Hippocampal formation (tissue), 2 donors: ENCODE measurements at places on chromosomes 2 and 18.

- no peak for DNase-seq
Observed at GRCh38 chr2:224969633-224970260, 72.5 kb downstream of the DOCK10 start.

GRCh38 chr2:133346654-133347053 is 221.6 kb downstream of the NCKAP5 start:
- DNase-seq = no peak

GRCh38 chr18:63318889-63319382 is 633 bp downstream of the BCL2 start:
- no peak for DNase-seq

DNA sequence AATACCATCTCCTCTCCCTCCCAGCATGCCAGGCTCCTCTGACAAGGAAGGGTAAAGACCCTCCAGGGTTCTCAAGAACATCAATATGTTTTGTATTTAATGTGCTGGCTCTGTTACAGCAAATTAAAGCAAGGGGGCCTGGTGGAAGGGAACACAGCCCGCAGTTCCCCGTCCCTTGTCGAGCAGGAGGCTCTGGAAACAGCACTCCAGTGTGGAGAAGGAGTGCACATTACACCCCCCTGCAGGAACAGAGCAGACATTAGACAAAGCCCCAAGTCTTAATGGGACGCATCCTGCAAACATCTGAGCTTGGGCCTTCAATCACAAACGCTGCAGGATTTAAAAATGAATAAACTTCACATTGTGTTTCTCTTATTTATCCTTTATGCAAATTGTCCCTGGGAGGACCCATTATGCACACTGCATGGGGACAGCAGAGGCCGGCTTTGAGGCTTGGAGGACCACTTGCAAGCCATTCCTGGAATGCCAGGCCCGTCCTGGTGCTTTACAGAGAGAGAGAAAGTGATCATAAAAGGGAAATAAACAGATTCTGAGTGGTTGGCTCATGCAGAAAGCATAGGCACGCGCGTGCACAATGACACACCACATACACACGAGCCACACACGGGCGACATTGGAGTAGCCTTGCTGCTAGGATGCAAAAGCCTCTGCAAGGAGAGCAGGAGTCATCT is 328.7 kb downstream of the SMAD2 start:
- no peak for DNase-seq

DNA sequence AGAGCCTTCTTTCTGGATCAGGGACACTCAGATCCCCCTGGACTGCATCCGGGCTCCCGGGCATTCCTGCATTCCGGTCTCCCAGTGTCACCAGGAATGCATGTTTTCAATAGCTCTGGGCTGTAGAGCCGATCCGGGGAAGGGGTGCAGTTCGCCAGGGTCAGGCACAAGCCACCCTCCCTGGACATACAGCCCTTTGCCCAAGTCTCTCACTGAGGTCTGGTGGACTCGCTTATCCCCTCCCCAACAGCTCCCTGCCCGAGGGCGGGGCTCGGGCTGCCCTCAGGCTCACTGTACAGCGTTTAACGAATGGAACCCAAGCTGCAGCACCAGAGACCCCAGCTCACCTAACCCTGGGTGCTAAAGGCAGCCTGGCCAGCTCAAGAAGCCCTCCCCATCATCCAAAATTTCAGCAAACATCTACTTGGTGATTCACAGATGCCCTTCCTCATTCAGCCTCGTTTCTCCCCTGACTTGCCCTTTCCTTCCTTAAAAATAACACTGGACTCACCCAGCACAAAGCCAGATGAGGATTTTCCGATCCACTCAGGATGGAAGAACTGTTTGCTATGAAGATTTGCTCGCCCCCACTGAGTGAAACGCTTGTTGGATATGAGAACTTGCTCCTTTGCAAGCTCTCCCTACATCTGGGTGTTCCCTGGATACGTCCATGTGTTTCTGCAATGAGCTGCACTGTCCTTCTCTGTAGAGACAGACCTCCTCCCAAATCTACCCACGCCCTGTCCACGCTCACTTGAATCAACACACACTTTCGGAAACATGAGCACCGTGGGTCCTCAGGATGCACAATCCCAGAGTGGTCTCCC is 58.1 kb downstream of the PXDN start:
- no peak for DNase-seq

DNA sequence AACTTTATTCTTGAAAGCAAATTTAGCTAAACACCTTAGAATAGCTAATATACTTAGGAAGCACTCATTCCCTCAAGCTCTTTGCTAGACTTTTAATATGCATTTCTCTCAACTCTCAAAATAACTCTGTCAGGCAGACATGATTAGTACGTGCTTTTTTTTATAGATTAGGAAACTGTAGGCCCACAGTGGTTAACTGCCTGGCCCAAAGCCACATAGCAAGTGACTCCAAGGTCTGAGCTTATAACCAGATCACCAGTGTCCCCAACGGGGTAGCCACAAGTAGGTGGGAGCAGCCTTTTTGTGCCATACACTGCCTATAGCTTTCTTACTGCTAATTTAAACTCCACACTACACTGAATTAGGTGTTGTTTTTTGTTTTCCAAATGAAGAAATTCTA is 576.8 kb downstream of the METTL4 start:
- DNase-seq = no peak

DNA sequence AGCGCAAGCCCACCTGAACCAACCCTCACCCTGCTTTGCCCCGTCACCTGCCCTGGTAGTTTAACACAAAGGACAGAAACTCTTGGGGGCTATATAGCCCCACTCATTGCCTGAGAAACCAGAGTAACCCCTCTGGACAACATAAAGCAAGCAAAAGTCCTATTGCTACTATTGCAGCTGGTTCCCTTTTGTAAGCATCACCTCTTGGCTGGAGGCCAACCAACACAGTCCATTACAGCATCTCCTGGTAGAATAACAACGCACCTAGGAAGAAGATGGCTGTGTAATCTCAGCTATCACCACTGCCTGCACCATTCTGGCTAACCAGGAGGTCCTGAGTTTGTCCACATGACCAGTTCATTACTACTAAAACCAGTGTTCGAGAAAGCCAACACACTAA is 36.4 kb downstream of the FLACC1 start:
- no peak for DNase-seq

GRCh38 chr2:171004363-171004762 is 75.3 kb downstream of the GORASP2 start:
- peak; percentile 6 for DNase-seq

GRCh38 chr2:218671097-218671653 is 627 bp downstream of the RNF25 start:
- no peak for DNase-seq

GRCh38 chr2:70552501-70553333 is 909 bp downstream of the TGFA start:
- DNase-seq = no peak
